ENCODE measurements at places on chromosomes 12 and 14. TPM values are rescaled to one million over a fixed set of nuclear protein-coding genes. Genes with fewer than 3 reads are reported as not detected.

DPF3 gene
- 4.5 TPM for total RNA-seq

NACA gene
- 2,115 TPM for total RNA-seq

SYT1 gene
- 12.0 TPM for total RNA-seq

KITLG gene
- total RNA-seq, result 25.2 TPM

GPR132 gene
- 0.16 TPM for total RNA-seq

GSC gene
- not detected for total RNA-seq

CD69 gene
- 0.08 TPM for total RNA-seq

EID3 gene
- 10.1 TPM for total RNA-seq

RAPGEF3 gene
- total RNA-seq, result 0.72 TPM

OR4N5 gene
- total RNA-seq, result not detected

JPH4 gene
- under 0.01 TPM for total RNA-seq

TAC3 gene
- not detected for total RNA-seq

IL22 gene
- not detected for total RNA-seq

CCDC196 gene
- total RNA-seq, result not detected

ADCY6 gene
- total RNA-seq, result 42.2 TPM

BCAT1 gene
- total RNA-seq, result 69.1 TPM

ASCL1 gene
- not detected for total RNA-seq

BATF gene
- not detected for total RNA-seq

LBHD2 gene
- total RNA-seq, result not detected

RDH5 gene
- not detected for total RNA-seq

RNASE7 gene
- total RNA-seq, result not detected

GPATCH2L gene
- 32.9 TPM for total RNA-seq

HNF1A gene
- not detected for total RNA-seq

WNT1 gene
- total RNA-seq, result not detected

XRCC3 gene
- 26.9 TPM for total RNA-seq

GARIN6 gene
- total RNA-seq, result not detected

RDH12 gene
- total RNA-seq, result not detected

RAD9B gene
- total RNA-seq, result 0.32 TPM

MYF6 gene
- 0.80 TPM for total RNA-seq

SLC7A8 gene
- total RNA-seq, result 4.6 TPM

FLRT2 gene
- 12.1 TPM for total RNA-seq

CABP1 gene
- 0.88 TPM for total RNA-seq

HOXC9 gene
- total RNA-seq, result 1.0 TPM

TOMM20L gene
- not detected for total RNA-seq

BRAP gene
- total RNA-seq, result 11.6 TPM

TAPBPL gene
- total RNA-seq, result 5.8 TPM

RASSF8 gene
- total RNA-seq, result 24.6 TPM

SRGAP1 gene
- 9.8 TPM for total RNA-seq

OR6C68 gene
- not detected for total RNA-seq

FITM1 gene
- total RNA-seq, result not detected

BICDL1 gene
- under 0.01 TPM for total RNA-seq

All from epithelial cell of alveolus of lung (primary cell).